ENCODE measurements at places on chromosomes 1 and 21. TPM values are rescaled to one million over a fixed set of nuclear protein-coding genes. Genes with fewer than 3 reads are reported as not detected.

The C1orf141 gene
- total RNA-seq, result not detected

The ANXA9 gene
- 0.15 TPM for total RNA-seq

The FUCA1 gene
- 19.9 TPM for total RNA-seq

The LCE1A gene
- total RNA-seq, result not detected

The SPRR1A gene
- not detected for total RNA-seq

The MFAP2 gene
- 7.9 TPM for total RNA-seq

The RNU1-3 gene
- total RNA-seq, result 5,988 TPM

The RNF19B gene
- 12.8 TPM for total RNA-seq

The UBAP2L gene
- total RNA-seq, result 106 TPM

The TRIM58 gene
- total RNA-seq, result 0.32 TPM

The SPRR2D gene
- not detected for total RNA-seq

The C1orf167 gene
- 1.3 TPM for total RNA-seq

The HRNR gene
- total RNA-seq, result not detected

The RIMKLA gene
- total RNA-seq, result 6.3 TPM

The SYT14 gene
- total RNA-seq, result not detected

The NUAK2 gene
- 1.2 TPM for total RNA-seq

The PROK1 gene
- total RNA-seq, result 0.18 TPM

The NHLH1 gene
- not detected for total RNA-seq

The CD34 gene
- total RNA-seq, result 101 TPM

The IQCC gene
- total RNA-seq, result 0.97 TPM

The OSCP1 gene
- 6.4 TPM for total RNA-seq

The PPCS gene
- 33.5 TPM for total RNA-seq

The TRIM67 gene
- total RNA-seq, result 0.16 TPM

The ACKR1 gene
- 66.9 TPM for total RNA-seq

The BGLAP gene
- total RNA-seq, result not detected

The TIAM1 gene
- total RNA-seq, result 6.7 TPM

The SLC9A1 gene
- 17.4 TPM for total RNA-seq

The HJV gene
- total RNA-seq, result 96.1 TPM

The VAMP4 gene
- 9.5 TPM for total RNA-seq

The KCNJ6 gene
- not detected for total RNA-seq

The ZNF691 gene
- total RNA-seq, result 7.5 TPM

The LGR6 gene
- total RNA-seq, result 6.0 TPM

The OR2T2 gene
- total RNA-seq, result not detected

The C1orf105 gene
- total RNA-seq, result 19.9 TPM

The C1orf94 gene
- not detected for total RNA-seq

The CXADR gene
- total RNA-seq, result 14.5 TPM

The CA6 gene
- not detected for total RNA-seq

The NFYC gene
- 71.1 TPM for total RNA-seq

The C4BPB gene
- not detected for total RNA-seq

The NFASC gene
- 57.7 TPM for total RNA-seq

The TNNT2 gene
- 5,317 TPM for total RNA-seq

The BMP8B gene
- total RNA-seq, result 0.44 TPM

The CYP4Z1 gene
- total RNA-seq, result 0.29 TPM

The CHAF1B gene
- total RNA-seq, result 0.84 TPM

The SDC3 gene
- 38.8 TPM for total RNA-seq

The GUCA2A gene
- total RNA-seq, result not detected

The TMEM82 gene
- total RNA-seq, result not detected

The LORICRIN gene
- total RNA-seq, result not detected

The OR2T35 gene
- total RNA-seq, result not detected

The SCP2 gene
- 148 TPM for total RNA-seq

The DBT gene
- total RNA-seq, result 22.4 TPM

The CRYAA gene
- not detected for total RNA-seq

The OR2T33 gene
- not detected for total RNA-seq
